Activated CD4-positive, alpha-beta T cell treated with anti-CD3 and anti-CD28 coated beads for 1 hour (primary cell): ENCODE measurements at places on chromosomes 4 and X.

DNA sequence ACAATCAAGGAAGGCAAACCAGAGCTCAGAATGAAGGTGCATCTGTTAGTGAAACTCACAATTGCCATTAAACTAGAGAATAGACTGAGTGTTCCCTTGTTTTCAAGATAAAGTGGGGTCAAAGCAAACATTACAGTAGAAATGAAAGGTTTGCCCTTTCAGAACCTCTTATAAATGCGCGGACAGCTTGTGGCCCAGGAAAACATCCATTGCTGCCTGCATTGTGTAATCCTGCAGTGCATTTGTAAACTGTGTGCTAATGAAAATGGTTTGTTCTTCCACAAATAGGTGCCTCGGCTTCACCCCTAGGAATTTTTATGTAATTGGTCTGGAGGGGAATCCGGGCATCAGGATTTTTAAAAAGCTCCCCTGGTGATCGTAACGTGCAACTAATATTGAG lies 62.8 kb downstream of the SNX25 start:
- DNase-seq = no peak

GRCh38 chr4:77153006-77153405 lies 4.0 kb upstream of the CCNG2 start:
- DNase-seq = no peak

- no peak for DNase-seq
Measured at GRCh38 chr4:26204911-26205370, 115.9 kb upstream of the RBPJ start.

GRCh38 chrX:137172317-137172948 lies 138.6 kb upstream of the GPR101 start:
- DNase-seq = no peak

DNA sequence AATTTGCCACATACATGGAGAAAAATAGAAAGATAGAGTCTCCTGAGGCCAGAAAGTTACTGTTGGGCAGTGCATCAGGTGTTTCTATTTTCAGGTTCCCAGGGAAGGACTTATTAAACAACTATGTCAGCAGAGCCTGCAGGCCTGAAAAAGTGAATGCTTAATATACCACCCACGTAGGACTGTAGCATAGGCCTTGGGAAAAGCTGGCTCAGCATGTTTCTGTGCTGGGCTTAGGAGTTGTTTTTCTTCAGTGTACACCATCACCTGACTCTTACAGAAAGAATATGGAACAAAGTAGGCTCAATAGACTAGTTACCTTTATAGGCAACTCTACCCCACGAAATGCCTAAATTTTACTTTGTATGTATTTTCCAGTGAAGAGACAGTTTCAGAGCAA lies 1385.9 kb downstream of the FAM133A start:
- DNase-seq = no peak

DNA sequence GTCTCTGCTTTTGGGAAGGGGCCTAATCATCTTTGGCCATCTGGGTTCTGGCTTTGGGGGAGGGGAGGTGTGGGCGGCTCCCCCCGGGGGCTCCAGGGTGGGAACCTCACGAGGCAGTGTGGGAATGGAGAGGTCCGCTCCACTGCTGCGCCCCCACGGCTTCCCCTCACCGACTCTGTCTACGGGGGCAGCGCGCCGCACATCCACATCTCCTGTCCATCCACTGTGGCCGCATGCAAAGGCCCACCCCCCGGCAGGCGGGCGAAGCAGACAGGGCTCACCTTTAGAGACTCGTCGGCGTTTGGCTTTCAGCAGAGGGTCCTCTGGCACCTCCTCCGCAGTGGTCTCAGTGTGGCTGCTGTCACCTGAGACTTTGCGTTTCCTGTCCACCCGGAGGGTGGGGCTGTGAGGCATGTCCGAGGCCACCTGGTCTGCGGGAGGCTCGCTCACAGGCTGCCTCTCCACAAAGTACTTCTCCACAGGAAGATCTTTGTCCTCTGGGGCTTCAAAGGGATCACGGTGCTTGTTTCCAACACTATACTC lies 33.6 kb downstream of the BCOR start:
- no peak for DNase-seq

DNA sequence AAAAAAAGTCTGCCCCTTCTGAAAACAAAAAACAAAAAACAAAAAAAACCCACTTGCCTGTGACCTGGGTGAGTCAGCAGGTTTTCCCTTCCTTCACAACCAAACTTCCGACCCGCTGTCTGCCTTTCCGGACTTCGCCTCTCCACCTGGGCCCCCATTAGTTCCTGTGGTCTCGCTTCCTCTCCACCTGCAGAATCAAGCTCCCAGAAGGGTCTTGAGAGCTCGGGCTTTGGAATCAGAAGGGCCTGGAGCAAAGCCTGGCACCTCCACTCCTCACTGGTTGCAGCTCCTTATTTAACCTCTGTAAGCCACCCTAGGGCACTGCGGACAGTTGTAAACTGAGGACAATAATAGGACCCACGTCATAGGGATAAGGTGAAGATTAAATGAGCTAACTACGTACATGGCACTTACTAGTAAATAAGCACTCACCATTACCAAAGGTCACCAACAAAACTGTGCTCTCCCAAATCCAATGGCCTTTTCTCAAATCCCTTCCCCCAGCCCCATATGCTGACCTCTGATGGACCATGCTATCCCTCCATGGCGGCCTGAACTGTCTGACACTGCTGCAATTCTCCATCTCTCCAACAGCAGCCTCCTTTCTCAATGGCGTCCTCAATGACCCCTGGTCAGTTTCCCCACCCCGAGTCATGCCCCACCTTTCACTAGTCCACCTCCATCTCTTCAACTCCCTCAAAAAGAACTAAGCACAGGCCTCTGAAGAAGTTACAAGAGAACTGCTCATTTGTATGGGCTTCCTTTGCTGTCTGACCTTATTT lies 64.2 kb downstream of the IRF2 start:
- DNase-seq = peak; percentile 15

DNA sequence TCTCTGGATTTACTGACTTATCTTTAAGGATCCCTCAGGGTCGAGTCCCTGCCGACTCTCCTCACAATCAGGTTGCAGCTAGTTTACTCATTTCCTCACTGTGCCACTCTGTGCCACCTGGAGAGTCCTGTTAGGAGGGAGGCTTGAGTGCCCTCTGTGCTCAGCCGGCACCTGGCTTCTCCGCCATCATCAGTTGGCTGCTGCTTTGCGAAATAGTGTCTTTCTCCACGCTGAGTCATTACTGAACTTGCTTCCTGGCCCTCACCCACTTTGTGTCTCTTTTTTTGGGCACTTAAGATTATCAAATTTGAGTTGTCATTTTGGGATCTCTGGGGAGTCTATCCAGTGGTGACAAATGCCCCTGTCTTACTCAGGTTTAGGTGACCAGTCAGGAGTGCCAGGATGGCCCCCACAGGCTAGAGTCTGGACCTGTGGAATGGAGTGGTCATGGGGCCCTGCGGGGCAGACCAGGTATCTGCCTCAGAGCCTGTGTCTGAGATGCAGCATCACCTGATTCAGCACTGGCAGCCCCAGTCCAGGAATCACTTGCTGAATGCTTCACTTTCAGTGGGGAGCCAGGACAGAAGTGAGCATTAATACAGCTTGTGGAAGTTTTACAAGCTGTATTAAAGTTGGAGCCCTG lies 37.7 kb downstream of the JADE1 start:
- DNase-seq = no peak

GRCh38 chrX:97234471-97235081 lies 350.9 kb downstream of the RPA4 start:
- DNase-seq = no peak
